ENCODE measurements at places on chromosomes 2 and 18.

- no peak for DNase-seq
Measured at GRCh38 chr18:30889519-30890301, 152.8 kb downstream of the DSC3 start.

- no peak for DNase-seq
Measured at GRCh38 chr18:47936952-47937351, 6.5 kb upstream of the SMAD2 start.

DNA sequence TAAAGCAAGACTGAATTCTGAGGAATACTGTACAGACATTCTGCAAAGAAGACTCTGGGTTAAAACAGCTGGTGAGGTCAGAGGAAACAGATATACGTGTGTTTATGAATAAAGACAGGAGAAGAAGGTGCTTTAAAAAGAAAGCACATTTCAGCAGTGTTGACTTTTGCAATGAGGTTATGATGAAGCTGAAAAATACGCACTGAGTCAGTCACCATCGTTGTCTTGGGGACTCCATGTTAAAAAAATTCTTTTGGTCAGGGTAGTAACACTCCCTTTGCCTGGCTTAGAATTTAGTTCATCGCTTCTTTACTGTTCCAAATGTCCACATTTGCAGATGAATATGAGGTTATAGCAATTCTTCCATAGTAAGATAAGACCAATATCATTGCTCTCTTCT, 1049.0 kb downstream of the TSN start:
- no peak for DNase-seq

DNA sequence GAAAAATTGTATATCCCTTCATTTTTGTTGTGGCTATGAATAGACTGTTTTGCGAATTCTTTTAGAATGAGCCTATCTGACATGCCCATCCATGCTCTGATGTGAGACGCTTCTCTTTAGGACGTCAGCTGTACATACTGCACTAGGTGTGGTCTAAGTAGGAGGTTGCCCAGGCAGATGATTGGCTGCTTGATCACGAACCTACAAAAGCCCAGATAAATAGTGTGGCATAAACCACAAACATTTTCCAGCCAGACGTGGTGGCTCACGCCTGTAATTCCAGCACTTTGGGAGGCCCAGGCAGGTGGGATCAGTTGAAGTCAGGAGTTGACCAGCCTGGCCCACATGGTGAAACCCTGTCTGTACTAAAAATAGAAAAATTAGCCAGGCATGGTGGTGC, 251.8 kb downstream of the AGAP1 start:
- no peak for DNase-seq

- DNase-seq, result no peak
Measured at GRCh38 chr2:24110660-24111303, 12.4 kb downstream of the PFN4 start.

DNA sequence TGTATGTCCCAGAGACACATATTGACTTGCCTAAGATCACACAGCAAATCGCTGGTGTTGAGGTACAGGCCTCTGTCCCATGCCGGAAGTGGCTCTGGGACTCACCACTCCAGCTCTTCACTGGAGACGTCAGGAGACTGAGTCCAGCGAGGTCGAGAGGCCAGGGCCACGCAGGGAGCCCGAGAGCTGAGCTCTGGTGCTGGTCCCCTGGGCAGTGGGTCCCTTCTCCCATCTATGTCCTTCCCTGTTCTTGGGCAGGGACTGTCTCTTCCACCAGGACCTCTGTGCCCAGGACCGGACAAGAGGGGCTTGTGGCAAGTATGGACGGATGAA, 62.4 kb upstream of the TWIST2 start:
- no peak for DNase-seq

DNA sequence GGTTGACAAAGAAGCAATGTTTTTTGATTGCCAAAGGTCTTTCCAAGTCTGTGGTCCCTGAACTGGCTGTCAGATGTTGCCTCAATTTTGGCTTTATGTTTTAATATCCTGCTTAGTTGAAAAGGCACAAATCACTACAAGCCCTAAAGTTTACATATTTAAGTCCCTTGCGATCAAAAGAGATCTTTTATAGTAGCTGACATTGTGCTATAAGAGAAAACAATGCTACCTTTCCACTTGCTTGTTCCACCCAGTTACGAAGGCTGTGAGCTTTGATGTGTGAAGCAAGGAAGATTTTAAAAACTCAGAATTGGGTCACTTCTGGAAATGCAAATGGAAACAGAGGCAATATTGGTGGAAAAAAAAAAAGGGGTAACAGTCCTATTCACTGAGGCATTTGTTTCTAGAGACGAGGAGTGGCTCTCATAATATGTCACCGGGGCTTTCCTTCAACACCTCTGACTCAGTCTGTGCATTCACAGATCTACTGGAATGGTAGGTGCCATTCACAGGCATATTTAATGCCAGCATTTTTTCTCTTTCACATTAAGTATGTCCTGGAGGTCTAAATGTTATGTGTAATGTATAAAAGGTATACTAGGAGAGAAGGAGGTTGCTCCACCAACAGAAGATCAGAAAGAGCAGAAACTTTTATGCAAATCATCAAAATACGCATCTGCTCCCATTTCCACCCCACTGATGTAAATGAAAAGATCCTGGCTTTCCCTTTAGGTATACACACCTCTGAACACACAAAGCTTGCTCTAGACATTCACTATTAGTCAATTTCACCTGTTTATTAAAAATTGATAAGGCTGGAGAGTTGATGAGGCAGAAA, 91.8 kb downstream of the TGIF1 start:
- no peak for DNase-seq

DNA sequence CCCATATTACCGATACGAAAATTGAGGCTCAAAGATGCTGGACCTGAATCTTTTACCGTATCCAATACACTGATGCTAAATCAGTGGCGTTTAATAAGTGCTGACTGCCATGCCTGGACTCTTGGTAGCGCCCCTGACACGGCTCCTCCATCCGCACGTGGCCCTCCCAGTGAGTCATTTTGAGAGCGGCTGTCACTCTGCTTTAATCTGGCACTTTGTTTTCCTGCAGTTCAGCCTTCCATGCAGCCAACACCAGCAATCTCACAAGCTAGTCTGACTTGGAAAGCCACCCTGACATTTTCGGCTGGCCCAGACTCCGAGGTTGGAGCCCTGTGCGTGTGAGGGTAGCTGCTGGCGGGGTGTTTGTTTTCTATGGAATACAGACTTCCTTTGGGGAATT, 155.1 kb upstream of the LMAN1 start:
- DNase-seq, result no peak

- DNase-seq, result no peak
Measured at GRCh38 chr2:110114831-110115255, 779 bp downstream of the MALL start.

DNA sequence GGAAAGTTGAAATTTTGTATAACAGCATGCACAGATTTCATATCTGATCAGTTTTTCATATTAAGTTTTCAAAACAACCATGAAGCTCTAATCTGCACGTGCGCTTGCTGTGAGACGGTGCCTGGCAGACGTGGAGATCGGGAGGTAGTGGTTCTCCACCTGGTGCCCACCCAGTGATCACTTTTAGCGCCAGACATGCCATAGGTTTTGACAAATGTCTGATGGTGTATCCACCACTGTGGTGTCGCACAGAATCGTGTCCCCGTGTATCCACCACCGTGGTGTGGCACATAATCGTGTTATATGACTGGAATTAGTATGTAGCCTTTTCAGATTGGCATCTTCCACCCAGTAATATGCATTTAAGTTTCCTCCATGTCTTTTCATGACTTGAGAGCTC, 40.9 kb upstream of the KCNG2 start:
- DNase-seq, result no peak

DNA sequence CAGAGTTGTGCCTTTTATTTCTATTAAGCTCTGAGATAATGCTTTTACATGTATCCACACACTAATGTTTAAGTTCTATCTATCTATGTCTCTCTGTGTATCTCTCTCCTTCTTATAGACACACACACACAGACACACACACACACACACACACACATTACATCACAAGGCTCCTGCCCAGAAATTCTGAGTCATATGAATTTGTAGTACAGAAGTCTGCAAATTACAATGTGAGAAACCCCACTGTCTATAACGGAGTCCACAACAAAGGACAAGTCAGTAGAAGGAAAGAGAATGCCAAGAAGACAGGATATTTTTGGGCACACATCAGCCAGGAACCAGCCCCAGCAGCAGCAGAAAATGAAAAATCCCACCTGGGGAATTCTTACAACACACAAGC, 142.4 kb downstream of the EN1 start:
- DNase-seq, result no peak

DNA sequence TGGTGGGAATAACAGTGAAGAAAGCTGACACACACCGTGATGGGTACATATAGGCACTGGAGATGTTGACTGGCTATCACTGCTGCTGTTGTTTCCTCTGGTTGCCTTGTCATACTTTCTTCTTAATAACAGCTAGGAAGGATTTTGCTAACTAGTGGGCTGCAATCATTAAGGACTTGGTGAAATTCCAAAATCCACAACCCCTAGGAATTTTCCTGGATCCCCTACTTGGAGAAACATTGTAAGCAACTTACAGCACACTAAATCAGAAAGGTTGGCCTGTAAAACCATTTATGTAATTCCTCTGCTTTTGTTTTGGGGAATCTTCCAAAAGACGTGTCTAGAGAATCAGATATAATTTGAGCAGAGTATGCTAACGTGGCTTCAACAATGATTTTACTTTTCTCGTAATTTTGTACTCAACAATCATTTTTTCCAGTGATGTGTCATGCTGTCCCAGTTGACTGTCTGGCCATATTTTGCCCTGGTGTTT, 8.0 kb upstream of the COL3A1 start:
- DNase-seq, result no peak

GRCh38 chr18:79911344-79912270, 39.8 kb downstream of the SLC66A2 start:
- no peak for DNase-seq

DNA sequence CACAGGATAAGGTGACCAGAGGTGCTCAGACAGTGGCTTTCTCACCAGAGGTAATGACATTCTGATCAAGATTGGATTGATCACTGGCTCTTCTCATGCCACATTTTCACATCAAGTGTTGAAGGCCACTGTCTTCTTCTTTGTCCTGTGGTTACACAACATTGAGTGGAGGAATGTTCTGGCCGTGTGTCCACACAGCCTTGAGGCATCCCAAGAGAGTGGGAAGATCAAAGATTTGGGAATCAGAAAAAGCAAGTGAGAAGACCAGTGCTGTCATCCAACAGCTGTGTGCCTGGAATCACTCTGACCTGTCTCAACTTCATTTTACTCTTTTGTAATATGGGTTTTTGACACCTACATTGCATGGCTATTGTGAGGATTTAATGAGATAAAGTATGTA, 67.4 kb downstream of the IL1R2 start:
- DNase-seq, result no peak

Data from stomach (tissue), 19 donors.